ENCODE measurements at places on chromosomes 1 and 21.

DNA sequence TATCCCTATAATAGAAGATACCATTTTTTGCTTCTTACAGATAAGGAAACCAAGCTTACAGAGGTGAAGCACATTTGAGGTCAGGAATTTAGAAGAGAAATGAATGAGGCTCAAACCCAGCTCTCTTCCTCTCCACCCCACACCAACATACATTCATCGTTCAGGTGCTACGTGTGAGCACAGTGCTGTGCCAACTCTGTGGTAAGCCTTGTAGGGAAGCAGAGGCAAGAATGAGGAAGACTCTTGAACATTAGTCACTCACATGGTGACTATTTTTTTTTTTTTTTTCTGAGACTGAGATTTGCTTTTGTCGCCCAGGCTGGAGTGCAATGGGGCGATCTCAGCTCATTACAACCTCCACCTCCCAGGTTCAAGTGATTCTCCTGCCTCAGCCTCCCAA is 314.0 kb downstream of the NTNG1 start:
- no peak for DNase-seq

DNA sequence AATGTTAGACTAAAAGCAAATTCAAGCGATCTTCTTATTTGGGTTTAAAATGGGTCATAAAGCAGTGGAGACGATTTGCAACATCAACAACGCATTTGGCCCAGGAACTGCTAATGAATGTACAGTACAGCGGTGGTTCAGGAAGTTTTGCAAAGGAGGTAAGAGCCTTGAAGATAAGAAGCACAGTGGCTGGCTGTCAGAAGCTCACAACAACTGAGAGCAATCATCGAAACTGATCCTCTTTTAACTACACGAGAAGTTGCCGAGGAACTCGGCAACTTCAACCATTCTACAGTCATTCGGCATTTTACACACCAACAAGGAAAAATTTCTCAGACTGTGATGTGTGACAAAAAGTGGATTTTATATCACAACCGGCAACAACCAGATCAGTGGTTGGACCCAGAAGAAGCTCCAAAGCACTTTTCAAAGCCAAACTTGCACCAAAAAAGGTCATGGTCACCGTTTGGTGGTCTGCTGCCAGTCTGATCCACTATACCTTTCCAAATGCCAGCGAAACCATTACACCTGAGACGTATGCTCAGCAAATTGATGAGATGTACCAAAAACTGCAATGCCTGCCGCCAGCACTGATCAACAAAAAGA is 47.9 kb downstream of the ASH1L start:
- DNase-seq = no peak

DNA sequence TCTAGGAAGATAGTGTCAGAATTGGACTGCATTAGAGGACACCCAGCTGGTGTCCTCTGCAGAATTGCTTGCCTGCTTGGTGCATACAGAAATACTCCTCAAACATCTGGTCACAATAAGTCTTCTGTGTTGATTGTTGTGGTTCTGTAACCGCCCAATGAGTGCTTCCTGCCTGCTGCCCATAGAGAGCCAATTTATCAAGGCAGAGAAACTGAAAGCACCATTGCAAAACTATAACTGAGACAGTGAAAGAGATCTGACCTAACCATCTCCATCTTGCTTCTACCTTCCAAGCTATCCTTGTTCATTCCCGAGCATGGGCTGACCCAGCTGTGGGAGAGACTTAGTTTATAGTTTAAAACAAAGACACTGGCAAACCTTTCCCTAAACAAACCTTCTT is 462.4 kb upstream of the RGS18 start:
- DNase-seq = no peak

GRCh38 chr1:157496121-157496526 is 56.2 kb downstream of the FCRL5 start:
- no peak for DNase-seq

DNA sequence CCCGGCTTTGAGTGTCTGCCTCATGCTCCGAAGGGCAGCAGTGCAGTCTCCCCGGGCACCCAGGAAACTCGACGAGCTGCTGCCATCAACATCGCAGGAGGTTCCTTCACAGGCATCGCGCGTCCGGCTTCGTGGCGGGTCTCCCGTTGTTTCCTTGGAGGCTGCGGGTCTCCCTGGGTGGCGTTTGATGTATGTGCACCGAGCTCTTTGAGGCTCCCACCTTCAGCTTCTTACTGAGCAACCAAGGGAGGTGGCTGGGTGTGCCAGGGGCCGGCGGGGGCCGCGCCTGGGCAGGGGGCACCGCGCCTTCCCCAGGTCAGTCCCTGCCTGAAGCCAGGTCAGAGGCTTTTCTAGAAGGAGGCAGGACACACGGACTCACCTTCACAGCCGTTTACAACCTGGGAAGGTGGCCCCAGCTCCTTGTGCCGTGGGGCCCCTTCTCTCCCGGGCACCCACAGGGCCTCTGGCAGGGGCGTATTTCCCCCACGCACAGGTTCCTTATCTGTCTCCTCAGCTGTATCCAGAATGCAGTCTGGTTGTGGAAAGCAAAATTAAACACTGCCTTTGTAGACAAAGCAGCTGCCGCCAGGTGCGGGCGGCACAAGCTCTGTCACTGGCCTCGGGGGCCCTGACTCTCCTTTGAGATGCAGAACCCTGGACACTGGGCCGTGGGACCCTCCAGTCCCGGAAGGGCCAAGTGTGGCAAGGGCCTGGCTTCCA is 21.7 kb upstream of the PEX10 start:
- no peak for DNase-seq

DNA sequence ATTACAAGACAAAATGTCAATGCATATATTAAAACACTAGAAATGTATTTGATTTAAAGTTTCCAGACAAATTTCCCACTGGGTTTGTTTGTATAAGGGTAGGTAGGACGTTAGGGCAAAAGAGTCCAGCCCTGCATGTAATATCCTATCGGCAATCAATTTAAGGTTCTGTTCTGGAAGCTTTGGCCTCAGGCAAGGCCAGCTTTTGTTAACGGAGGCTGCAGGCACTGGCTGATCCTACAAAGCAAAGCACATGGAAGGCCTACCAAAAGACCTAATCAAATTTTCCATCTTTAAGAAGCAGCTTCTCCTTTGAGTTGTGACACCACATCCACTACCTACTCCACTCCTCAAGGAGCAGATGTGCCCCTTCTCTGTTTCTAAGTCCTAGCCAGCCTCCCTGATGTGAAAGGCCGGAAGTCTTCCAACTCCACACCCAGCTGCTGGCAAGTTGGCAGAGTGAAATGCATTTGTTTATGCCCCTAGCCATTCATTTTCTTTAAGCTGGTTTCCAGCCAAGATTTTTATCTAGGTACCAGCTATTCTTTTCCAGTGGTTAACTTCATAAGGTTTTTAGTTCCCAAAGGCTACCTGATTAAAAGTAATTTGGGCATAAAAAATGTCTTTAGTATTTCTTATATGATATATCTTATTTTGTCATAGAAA is 452.6 kb downstream of the PTBP2 start:
- DNase-seq = no peak

DNA sequence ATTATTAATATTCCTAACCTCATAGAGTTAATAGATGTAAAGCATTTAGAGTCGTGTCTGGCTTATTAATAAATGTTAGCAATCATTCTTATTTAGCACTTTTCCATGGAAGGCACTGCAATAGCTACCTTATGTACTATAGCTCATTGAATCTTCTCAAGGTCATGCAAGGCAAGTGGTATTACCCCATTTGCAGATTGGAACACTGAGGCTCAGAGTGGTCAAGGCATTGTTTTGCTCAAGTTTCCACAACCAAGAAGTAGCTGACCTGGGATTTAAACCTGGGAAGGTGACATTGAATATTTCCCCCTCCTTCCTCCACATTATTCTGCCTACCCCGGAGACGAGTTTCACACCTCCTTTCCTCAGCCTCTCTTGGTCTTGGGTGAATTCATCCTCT is 37.8 kb upstream of the EYA3 start:
- DNase-seq = no peak

GRCh38 chr1:193184776-193185175 is 1.6 kb downstream of the B3GALT2 start:
- no peak for DNase-seq

GRCh38 chr21:30340714-30341573 is 3.5 kb upstream of the KRTAP27-1 start:
- peak; percentile 10 for DNase-seq

GRCh38 chr1:199272628-199273086 is 633.8 kb downstream of the PTPRC start:
- DNase-seq = no peak

GRCh38 chr1:230281556-230281955 is 144.6 kb downstream of the PGBD5 start:
- no peak for DNase-seq

DNA sequence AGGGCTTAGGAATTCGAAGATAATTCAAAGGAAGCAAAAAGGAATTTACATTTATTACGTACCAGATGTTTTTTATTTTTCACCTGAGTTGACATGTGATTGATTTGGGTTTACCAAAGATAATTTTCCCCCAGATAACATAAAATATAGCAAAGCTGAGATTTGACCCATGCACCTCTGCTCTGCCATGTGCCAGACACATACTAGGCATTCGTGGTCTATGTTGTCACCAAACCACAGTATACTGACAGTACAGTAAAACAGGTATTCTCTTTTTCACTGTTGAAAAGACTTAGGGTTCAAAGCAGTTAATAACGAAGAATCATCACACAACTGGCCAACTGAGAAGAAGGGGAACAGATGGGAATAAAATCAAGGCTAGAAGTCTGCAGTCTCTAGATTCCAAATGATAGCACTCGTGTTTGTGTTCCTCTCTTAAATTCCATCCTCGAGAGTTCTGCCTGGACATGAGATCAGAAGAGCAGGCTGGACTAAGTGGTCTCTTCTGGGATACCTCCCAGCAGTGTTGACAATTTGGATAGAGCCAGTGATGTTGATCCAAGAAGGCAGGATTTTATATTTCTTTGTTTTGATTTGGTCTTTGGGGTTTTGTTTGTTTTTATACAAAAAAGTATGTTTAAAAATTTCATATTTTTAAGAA is 85.3 kb upstream of the RAVER2 start:
- no peak for DNase-seq

DNA sequence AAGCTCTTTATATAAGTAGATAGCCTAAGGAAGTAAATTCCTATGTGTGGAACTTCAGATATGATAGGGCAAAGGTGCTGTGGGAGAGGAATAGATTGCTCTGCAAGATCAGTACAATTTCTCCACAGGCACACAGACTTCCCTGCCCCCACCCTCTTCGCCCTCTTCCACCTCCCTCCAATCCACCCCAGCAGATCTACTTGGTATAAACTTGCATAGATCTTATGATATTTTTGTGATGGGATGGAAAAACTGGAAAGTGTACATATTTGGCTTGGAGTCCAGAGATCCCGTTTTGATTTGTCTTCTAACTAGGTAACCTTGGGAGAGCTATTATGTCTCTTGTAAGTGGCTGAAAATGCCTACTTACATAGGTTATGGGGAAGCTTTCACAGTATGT is 586.3 kb upstream of the USP24 start:
- no peak for DNase-seq

DNA sequence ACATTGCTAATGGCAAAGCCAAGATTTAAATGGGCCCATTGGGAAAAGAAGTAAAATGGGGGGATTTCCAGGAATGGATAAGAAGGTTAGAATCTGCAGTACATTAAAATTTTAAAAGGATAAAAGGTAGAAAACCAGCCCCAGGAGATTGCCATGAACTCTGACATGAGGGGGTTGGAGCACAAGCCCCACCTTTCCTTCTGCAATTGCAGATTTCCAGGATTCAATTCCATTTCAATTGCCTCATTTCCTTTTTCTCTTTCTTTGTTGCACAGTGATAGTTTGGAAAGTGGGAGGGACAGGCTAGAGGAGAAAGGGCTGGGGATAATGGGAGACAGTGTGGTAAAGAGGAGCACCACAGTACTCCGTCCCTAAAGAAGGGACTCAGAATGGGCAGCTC is 238.5 kb upstream of the RAB4A start:
- no peak for DNase-seq

DNA sequence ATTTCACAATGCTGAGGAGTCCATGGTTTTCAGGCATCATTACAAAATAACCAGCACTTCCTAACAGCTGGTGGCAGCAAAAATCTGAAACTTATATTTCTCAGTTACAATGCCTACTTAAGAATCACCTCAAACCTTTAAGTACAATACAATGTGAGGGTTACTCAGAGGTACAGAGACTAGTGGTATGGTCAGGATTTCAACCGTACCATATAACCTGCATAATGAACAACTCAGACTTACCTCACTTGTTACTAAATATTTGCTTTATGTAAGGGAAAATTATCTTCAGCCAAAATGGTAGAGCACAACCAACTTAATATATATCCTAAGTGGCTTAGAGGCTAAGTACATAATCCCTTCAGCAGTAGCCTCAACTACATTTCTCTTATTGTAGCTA is 344.5 kb downstream of the SMYD3 start:
- no peak for DNase-seq

GRCh38 chr1:86616871-86617270 is 70.0 kb downstream of the CLCA4 start:
- no peak for DNase-seq

- DNase-seq = no peak
These were observed 736.6 kb downstream of the MRPL39 start for GRCh38 chr21:24870633-24871032.

DNA sequence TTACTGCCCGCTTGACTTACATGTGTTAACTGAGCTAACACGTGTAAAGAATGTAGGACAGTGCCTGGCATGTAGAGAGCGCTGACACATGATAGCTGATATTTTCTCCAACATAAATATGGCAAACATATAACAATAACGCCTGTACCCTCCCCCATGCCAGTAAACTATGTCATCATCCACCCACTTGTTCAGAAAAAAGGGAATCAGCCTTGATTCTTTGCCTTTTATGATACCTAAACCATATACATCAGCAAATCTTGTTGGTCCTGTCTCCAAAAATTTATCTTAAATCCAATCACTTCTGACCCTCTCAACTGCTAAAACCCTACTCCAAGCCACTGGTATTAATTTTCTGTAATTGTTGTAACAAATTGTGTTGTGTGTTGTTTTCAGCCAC is 1.1 kb upstream of the ZNF692 start:
- no peak for DNase-seq

DNA sequence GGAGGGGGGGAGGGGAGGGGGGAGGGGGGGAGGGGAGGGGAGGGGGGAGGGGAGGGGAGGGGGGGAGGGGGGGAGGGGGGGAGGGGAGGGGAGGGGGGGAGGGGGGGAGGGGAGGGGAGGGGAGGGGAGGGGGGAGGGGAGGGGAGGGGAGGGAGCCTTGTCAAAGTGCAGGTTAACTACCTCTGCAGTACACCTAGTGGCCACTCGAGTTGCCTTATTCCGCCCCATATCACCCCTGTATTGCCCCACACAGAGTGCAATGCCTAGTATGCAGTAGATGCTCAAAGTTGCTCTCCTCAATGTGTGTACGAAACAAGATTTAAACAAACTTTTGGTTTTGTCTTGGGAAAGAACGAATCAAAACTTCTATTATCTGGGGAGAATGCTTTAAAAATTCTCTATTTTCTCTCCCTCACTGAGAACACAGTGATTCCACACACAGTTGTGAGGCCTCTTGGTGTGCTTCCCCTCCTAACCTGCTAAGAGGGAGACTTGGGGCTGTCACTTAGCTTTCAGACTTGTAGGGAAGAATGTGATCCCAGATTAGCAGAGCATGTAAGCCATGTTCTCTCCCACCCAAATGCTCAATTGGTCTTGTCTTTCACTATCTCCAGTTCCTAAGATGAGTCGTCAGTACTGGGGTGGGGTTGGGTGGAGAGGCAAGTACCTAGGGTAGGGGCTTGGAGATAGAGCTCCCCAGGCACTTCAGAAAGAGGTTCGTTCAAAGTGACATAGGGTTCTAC is 79.7 kb upstream of the MAP10 start:
- no peak for DNase-seq

- no peak for DNase-seq
These were observed 940 bp downstream of the NES start for GRCh38 chr1:156676114-156676819.

All from activated CD4-positive, alpha-beta T cell treated with anti-CD3 and anti-CD28 coated beads for 24 hours (primary cell).